ENCODE measurements at places on chromosomes 7 and 10. TPM values are rescaled to one million over a fixed set of nuclear protein-coding genes. Genes with fewer than 3 reads are reported as not detected.

SLC39A12 gene
- total RNA-seq, result not detected

CRYGN gene
- not detected for total RNA-seq

NCF1 gene
- 0.27 TPM for total RNA-seq

SMKR1 gene
- total RNA-seq, result 11.6 TPM

C10orf143 gene
- 6.7 TPM for total RNA-seq

STAG3 gene
- total RNA-seq, result 5.1 TPM

SPDYE6 gene
- total RNA-seq, result not detected

GPR85 gene
- total RNA-seq, result not detected

SFTPA1 gene
- not detected for total RNA-seq

SEMA4G gene
- total RNA-seq, result 0.57 TPM

MGAM2 gene
- total RNA-seq, result not detected

EIF3A gene
- 195 TPM for total RNA-seq

MALRD1 gene
- total RNA-seq, result not detected

NKX2-3 gene
- total RNA-seq, result not detected

H2BK1 gene
- total RNA-seq, result not detected

SPDYE16 gene
- total RNA-seq, result 0.20 TPM

UTF1 gene
- not detected for total RNA-seq

RARRES2 gene
- total RNA-seq, result not detected

FAM241B gene
- total RNA-seq, result 10.8 TPM

CYREN gene
- 79.9 TPM for total RNA-seq

PIK3AP1 gene
- total RNA-seq, result 5.7 TPM

HOXA11 gene
- not detected for total RNA-seq

TMEM139 gene
- total RNA-seq, result 0.84 TPM
